Caki2 (cell line): ENCODE measurements at places on chromosomes 13 and 19. TPM values are rescaled to one million over a fixed set of nuclear protein-coding genes. Genes with fewer than 3 reads are reported as not detected.

The FGF21 gene
- not detected in 2 replicates for total RNA-seq

The LGALS14 gene
- not detected in 2 replicates for total RNA-seq

GRCh38 chr19:1062387-1063029 lies 4.5 kb upstream of the ARHGAP45 start:
- no peak for DNase-seq

DNA sequence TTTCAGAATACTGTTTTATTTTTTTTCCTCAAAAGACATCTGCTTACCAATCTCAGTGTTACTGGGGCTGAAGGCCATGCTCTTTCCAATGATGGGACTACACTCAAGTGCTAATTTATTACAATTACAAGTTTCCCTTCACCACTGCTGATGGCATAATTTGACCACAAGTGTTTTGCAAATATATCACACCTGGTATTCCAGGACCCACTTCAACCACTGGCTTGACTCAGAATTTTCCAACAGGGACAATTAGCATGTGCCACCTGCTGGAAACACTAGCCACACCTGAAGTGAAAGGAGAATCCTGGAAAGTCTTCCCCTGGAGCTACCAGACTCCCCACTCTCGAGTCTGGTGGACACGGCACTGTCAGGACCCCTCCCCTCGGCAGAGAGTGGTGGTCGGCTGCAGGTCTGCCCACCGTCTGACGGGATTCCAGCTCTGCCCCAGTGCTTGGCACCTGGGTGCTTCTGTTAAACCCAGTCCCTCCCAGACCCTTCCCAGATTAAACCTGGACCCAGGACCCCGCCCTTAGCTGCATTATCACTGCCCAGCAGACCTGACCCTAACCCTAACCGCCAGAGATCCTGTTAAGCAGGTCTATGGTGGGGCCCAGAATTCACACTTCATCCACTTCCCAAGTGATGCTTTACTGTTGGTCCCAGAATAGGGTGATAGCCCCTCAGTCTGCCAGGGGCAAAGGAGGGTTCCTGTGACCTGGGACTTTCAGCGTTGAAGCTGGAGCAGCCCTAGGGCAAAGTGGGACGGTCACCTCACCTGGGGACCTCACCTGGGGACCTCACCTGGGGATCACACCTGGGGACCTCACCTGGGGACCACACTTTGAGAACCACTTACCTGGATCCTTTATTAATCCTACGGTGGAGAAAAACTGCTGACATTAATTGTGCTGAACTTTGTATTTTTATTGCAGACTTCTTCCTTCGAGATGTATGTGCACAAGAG lies 17.6 kb upstream of the RASA3 start:
- DNase-seq, result no peak

DNA sequence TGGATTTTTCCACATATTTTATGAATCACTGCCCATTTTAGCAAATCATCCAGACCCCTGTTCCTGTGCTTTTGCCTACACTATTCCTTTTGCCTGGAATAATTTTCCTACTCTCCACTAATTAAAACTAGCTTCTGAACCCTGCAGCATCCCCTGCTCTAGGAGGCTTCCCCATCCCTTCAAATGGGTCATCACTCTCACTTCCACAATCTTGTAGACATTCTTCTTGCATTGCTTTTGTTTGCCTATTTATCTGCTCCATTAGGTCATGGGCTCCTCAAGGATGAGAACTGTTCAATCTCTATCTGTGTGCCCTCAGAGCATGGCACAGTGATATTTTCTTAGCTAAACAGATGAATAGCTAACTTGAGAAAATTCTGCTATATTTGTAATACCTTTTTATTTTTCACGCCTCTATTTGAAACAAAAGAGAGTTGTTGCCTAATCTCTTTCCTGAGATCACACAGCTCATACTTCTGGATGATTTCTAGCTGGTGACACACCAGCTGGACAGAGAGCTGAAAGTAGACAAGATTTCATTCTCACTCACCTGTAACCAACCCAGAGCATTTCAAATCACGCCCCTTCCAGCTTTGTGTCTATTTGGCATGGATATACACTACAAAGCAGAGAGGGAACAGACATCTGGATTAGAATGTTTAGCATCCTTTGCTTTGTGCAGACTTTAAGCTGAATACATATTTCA lies 466.0 kb downstream of the FOXO1 start:
- no peak for DNase-seq

- DNase-seq, result no peak
Observed at GRCh38 chr19:52536448-52536800, 9.0 kb downstream of the ZNF808 start.

The KLK2 gene
- not detected in 2 replicates for total RNA-seq

The FAM32A gene
- 140 and 164 TPM in 2 replicates for total RNA-seq

- DNase-seq, result no peak
Observed at GRCh38 chr19:51325161-51325976, 13.9 kb downstream of the IGLON5 start.
